Posterior cingulate gyrus (tissue), 11 donors: ENCODE measurements at places on chromosomes 12 and 14.

- DNase-seq = no peak
These were observed 157.0 kb downstream of the MYRFL start for GRCh38 chr12:69981881-69982475.

GRCh38 chr12:86254399-86255107, 1.6 kb downstream of the MGAT4C start:
- DNase-seq = no peak

GRCh38 chr12:19206493-19207077, 77.1 kb downstream of the PLEKHA5 start:
- DNase-seq = no peak

DNA sequence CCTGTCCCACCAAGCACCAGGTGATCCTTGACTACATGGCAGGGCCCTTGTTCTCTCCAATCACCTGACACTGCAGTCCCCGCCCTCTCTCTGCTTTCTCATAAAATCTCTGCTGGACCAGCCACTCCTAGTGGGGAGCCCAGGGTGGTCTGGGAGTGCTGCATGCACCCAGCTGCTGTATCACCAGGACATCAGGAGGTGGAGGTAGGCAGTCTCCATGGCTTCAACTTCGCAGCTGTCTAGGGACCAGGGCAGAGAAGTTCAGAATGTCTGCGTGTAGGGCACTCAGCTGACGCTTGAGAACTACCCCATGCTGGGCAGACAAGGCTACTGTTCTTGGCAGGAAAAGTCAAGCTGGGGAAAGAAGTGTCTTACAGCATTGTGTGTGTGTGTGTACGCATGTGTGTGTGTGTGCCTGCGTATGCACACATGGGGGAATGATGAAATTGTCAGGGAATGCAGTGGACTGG, 2.6 kb downstream of the WSCD2 start:
- peak; percentile 45 for DNase-seq

- DNase-seq = peak; percentile 35
These were observed 218.5 kb downstream of the NUAK1 start for GRCh38 chr12:105920161-105920684.

DNA sequence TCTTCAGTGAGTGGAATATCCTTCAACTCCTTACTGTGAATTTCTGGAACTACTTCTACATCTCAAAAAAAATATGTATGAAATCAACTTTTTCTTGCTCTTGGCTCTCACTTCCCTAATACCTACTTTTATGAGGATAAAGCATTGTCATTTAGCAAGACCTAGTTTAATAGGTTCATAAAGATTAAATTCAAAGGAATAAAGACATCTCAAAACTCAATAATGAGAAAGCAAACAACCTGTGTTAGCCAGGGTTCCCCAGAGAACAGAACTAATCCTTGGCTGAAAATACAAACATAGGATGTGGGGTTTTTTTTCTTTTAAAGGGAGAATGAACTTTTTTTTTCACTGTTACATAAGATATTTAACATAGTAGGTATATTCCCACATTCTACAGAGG, 57.9 kb downstream of the SCFD1 start:
- DNase-seq = no peak

DNA sequence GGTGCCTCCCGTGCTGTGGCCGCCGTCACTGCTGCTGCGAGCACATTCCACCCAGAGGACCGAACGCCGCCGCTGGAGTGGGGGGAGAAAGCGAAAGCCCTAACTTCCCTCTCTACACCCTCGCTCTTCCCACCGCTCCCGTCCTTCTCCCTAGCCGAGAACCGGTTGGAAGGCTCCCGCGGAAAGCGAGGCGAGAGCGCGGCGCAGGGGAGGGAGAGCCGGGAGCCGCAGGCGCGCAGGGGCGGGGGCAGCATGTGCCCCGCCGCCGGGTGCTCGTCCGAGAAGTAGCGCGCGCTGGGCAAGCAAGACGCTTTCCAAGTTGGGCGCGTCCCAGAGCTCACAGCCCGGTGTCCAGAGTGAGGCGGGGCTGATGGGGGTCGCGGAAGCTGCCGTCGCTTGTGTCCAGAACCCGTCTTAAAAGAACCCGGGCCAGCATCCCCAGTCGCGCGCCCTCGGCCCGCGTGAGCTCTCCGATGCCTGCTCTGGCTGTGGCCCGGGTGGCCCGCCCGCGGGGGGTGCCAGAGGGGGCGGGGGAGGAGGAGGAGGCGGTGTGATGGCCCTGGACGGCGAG, at the start of gene TRHDE:
Gene TRHDE, plus strand, starts transcription at position 280 of the 571 bp plus-strand sequence. Its CDS starts 274 bp downstream, at position 554.
- DNase-seq = peak; percentile 25

DNA sequence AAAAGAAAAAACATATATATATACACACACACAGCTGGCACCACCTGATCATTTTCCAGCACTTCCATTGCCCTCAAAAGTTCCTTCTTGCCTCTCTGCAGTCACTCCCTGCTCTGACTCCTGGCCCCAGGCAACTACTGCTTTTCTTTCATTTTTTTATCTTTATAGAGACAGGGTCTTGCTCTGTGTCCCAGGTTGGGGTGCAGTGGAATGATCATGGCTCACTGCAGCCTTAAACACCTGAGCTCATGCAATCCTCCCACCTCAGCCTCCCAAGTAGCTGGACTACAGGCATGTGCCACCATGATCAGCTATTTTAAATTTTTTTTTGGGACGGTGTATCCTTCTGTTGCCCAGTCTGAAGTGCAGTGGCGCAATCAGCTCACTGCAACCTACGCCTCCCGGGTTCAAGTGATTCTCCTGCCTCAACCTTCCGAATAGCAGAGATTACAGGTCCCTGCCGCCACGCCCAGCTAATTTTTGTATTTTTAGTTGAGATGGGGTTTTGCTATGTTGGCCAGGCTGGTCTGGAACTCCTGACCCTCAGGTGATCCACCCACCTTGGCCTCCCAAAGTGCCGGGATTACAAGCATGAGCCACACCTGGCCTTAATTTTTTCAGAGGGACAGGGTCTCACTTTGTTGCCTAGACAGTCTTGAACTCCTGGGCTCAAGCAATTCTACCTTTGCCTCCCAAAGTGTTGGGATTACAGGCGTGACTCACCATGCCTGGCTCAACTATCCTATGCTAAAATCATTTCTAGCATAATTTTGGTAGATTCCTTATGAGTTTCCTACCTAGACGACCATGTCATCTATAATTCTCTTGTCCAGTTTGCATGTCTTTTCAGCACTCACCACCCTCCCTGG, 7.8 kb downstream of the HSP90AA1 start:
- no peak for DNase-seq

DNA sequence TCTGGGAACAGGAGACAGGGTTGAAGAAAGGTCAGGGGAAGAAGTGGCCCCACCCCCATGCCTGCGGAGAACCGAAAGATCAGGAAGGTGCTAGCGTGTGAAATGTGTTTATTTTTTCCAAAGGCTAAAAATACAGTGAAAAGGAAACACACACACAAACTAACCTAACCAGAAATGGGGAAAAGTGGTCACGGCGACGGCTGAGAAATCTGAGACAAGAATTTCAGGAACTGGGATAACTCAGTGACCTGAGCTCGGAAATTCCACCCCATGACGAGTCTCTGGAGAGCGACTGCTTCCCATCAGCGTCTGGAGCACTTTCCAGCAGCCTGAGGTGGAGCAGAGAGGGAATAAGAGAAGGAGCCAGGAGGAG, 16.6 kb upstream of the RND1 start:
- DNase-seq = no peak
